COLO829 (cell line): ENCODE measurements at places on chromosomes 4 and X.

DNA sequence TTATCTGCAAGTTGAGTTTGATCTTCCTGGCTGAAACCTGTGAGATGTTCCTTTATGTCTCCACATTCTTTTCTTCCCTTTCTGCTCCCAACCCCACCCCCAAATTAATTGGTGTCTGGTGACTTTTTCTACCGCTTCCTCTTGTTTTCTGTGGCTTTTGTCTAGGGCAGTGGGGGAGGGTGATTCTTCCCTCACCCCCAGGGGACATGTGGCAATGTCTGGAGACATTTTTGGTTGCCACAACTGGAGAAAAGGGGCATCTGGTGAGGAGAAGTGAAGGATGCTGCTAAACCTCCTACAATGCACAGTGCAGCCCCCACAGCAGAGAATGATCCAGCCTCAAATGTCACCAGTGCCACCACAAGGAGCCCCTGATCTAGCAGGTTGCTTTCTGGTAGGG lies 152.9 kb downstream of the NHS start:
- DNase-seq, result no peak

DNA sequence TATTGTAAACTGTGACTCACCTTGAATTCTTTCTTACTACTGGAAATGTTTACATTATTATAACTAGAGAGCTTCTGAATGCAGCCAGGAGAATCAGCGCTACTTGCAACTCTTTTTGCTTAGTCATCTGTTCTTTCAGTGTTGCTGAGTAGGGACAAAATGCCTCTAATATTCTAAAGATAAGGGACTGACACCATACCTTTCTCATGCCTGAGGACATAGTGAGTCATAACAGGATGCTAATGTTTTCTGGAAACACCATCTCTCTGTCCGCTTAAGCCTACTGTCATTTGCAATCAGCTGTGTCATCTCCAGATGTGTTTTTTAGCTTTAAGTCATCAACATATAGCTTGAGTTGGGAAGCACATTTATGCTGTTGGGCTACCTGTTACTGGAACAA lies 108.3 kb downstream of the QRFPR start:
- DNase-seq, result peak; percentile 81

- DNase-seq, result no peak
These were observed 16.0 kb upstream of the RAP1GDS1 start for GRCh38 chr4:98245226-98245625.

DNA sequence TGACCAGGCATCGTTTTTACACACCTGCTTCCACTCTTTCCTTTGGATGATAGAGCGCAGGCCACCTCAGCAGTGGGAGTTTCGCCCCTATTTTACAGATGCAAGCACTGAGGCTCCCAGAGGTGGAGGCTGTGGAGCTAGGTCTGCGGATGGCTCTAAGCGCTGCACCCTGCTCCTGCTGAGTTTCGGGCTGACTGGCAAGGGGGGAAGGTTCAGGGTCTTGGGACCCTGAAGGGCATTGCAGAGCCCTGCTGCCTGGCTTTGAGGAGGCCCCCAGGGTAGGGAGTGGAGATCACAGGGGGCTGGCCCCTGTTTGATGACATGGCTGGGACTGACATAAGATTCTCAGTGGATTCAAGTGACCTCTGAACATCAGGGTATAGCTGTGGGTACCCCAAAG lies 62.8 kb upstream of the NKX1-1 start:
- no peak for DNase-seq

DNA sequence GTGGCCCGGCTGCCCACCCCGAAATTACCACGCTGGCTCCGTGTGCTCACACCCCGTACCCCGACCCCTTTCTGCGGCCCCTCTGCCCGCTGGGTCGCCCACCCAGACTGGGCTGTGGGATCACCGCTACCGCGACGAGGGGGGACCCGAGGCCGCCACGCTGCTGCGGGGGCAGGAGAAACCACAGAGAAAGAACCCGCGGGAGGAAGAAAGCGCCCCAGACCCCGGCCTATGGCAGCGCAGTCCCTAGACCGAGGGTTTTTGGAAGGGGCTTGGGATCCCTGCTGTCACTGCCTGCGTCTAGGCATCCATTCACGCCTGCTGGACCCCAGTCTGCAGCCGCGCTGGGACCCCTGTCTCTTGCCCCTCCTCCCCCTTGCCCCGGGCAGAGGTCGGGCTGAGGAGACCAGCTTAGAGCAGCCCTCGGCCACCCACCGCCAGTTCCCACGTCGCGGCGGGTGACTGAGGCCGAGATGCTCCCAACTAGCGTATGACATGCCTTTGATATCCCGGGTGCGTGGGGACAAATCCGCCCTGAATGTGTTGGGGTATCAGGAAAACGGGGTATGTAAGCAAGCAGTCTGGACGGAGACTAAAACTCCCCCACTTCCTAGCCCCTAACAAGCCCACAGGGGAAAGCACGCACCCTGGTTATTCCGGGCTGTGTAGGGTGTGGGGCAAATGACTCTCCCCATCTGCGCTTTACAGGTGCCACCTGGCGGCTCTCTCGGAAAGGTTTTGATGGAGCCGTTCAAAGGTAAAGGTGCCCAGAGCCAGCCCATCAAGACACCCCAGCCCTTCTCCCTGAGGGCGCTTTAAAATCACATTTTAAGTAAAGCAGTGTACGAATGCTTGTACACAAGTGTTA lies 862 bp upstream of the INPP4B start:
- DNase-seq, result no peak

DNA sequence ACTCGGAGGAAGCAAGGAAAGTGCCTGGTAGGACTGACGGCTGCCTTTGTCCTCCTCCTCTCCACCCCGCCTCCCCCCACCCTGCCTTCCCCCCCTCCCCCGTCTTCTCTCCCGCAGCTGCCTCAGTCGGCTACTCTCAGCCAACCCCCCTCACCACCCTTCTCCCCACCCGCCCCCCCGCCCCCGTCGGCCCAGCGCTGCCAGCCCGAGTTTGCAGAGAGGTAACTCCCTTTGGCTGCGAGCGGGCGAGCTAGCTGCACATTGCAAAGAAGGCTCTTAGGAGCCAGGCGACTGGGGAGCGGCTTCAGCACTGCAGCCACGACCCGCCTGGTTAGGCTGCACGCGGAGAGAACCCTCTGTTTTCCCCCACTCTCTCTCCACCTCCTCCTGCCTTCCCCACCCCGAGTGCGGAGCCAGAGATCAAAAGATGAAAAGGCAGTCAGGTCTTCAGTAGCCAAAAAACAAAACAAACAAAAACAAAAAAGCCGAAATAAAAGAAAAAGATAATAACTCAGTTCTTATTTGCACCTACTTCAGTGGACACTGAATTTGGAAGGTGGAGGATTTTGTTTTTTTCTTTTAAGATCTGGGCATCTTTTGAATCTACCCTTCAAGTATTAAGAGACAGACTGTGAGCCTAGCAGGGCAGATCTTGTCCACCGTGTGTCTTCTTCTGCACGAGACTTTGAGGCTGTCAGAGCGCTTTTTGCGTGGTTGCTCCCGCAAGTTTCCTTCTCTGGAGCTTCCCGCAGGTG lies 637 bp downstream of the AR start:
- no peak for DNase-seq

- no peak for DNase-seq
These were observed 5.7 kb downstream of the SH3BP2 start for GRCh38 chr4:2798399-2799223.

- no peak for DNase-seq
These were observed 464.9 kb downstream of the SMARCA1 start for GRCh38 chrX:129058405-129058804.

DNA sequence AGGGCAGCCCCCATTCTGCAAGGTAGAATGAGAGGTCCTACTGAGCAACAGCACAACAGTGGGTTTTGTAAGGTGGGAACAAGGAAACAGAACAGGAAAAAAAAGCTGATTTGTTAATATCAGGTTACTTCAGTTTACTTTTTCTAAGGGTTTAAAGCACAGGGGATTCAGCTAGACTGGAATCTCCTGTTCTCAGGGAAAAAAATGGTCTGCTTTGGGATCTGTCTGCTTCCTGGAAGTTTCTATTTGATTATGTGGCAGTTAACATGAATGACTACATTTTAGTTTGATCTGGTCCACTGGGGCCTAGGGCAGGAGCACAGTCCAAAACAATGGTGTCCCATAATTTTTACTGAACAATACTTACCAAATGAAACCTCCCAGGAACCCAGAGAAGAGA lies 104.6 kb downstream of the FBXW7 start:
- no peak for DNase-seq

DNA sequence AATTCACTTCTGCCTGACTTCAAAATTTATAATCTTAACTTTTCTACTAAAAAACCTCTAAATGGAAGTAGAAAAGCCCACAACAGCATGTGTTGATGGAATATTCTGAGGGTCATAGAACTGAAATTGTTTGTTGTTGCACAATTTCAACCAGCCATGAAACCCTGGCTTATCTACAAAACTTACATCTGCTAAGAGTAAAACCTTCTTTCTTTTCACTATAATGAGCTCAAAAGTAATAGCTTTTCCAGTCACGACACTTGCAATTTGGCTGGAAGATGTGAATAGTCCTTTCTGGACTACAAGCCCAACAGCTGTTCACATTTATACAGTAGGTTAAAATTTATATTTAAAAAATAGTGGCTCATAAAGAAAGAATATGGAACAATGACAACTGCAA lies 250.0 kb downstream of the GPAT3 start:
- DNase-seq, result no peak

DNA sequence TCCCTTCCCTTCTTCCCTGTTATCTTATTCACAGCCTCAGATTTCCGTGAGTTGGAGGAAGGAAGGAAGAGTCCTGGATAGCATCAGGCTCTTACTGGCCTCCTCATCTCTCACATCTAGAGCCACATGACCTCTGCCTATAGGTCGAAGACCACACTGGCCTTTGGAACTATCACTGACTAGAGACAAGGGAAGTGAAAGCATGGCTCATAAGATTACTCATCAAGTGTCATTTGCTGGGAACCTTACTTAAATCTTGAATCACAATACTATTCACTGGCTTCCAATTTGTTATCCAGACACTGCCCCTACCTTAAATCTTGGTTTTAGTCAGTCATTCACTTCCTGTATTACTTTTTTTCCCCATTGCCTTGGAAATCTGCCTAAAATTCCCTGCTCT lies 61.6 kb upstream of the MTMR8 start:
- no peak for DNase-seq

DNA sequence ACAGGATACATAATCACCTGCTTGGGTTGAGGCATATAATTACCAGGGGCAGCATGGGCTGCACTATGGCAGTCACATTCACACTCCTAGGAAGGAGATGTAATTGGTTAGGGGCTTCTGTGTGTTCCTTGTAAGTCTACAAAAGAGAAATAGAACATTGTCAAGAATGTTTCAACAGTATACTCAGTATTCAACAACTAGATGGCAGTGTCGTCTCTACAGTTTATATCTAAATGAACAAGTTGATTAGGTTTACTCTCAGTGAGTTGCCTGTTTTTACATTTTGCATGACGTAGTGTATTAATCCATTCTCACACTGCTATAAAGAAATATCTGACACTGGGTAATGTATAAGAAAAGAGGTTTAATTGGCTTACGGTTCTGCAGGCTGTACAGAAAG lies 50.5 kb upstream of the RAB33B start:
- DNase-seq, result no peak

DNA sequence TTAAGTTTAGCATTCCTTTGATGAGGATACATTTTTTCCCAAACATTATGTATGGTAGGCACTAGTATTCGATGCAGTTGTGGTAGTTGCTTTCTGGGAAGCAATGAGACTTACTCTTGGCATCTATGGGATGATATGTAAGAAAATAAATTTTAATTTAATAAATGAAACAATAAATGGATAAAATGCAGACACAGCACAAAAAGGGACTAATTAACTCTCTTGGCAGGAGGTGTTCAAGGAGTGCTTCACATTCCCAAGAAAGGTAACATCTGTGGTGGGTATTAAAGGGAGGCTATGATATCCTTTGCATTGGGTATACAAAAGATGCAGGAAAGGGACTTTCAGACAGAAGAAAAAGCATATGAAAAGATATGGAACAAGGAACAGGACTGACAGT lies 111.0 kb downstream of the PGRMC2 start:
- DNase-seq, result no peak

- DNase-seq, result peak; percentile 1
These were observed 22.7 kb upstream of the GPR50 start for GRCh38 chrX:151153667-151154066.

- no peak for DNase-seq
These were observed 13.5 kb downstream of the TEX13B start for GRCh38 chrX:107968623-107969022.

GRCh38 chr4:108592674-108592986 lies 27.7 kb upstream of the RPL34 start:
- DNase-seq, result no peak
